ENCODE measurements at places on chromosomes 3 and 15.

DNA sequence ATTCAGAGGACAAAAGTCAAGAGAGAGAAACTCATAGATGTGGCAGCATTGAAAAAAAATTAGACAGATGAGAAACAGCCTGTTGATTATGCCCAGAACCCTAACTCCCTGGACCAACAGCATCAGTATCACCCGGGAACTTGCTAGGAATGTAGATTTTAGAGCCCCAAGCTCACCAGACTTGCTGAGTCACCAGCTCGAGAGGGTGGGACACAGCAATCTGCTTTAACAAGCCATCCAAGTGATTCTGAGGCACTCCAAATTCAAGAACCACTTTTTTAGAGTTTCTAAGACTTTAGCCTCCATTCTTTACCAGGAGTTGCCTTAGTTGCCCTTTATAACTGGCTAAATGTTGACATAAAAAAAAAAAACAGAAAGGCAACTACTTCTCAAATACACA lies 70.9 kb downstream of the CGGBP1 start:
- no peak for DNase-seq

GRCh38 chr3:52086976-52087663 lies 30.7 kb upstream of the DUSP7 start:
- no peak for DNase-seq

DNA sequence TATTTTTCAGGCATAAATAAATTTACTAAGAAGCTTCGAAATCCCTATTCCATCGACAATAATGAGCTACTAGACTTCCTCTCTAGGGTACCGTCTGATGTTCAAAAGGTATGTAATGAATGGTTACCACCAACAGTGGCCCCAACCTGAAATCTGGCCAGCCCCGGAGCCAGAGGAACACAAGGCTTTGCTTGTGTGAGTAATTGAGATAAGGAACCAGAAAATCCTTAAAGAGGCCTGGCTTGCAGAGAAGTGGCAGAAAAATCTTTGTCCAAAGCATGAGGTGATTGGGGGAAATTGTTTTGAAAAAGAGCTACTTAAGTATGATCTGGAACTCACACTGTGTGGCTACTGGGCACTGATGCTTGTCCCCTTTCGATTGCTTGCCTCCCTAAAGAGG lies 245.3 kb downstream of the MCTP2 start:
- no peak for DNase-seq

DNA sequence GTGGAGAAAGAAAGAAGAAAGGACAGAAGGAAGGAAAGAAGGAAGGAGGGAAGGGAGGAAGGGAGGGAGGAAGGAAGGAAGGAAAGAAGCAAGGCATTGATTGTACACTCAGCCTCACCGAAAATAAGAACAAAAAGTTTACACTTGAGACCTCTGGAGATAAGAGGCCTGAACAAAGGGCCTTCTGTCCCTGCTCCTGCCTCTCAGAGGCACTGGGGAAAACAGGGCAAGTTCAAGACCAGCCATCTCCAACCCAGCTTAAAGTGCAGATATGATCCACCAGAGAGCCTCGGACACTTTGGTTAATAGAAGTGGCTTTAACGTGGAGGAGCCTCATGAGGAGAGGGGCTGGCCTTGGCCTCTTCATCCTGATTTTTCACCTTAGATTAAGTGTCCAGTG lies 582.9 kb upstream of the PPP2R3A start:
- DNase-seq, result no peak

- no peak for DNase-seq
Measured at GRCh38 chr15:31571676-31572075, 245.0 kb downstream of the KLF13 start.

GRCh38 chr15:70569714-70570231 lies 193.6 kb downstream of the UACA start:
- DNase-seq, result no peak

- no peak for DNase-seq
Measured at GRCh38 chr15:22968366-22968765, 11.8 kb downstream of the CYFIP1 start.

- DNase-seq, result no peak
Measured at GRCh38 chr3:79491029-79491641, 276.7 kb downstream of the ROBO1 start.

DNA sequence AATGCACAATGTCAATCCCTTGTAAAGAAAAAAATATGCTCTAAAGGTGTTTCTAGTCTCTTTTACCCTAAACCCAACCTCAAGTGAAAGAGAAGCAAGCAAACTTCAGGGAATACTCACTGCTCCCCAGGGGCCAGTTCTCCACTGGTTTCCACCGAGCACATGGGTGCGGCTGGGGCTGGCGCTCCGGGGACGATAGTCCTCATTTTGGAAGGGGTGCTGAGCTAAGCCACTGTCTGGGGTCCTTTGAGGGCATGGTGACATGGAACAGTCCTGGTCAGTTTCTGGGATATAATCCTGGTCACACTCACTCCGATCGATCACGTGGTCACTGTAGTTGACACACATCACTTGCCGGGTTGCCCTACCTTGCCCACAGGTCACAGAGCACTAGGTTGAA lies 86.0 kb downstream of the ADAMTS9 start:
- no peak for DNase-seq

DNA sequence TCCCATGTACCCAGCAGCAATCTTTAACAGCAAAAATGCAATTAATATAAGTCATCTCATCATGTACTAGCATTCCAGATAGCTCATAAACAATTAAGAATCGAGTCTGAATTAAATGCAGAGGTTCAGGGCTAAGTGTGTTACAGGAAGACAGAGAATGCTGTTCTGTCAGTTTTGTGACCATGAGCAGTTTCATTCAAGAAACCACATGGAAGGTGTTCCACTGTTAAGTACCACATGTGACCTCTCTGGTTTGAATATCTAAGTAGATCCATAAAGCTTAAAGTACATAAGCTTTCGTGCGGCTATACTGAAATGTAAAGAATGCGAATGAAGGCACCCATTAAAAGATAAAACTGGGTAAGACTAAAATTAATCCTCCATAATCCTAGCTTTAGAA lies 272.3 kb downstream of the IL5RA start:
- no peak for DNase-seq

DNA sequence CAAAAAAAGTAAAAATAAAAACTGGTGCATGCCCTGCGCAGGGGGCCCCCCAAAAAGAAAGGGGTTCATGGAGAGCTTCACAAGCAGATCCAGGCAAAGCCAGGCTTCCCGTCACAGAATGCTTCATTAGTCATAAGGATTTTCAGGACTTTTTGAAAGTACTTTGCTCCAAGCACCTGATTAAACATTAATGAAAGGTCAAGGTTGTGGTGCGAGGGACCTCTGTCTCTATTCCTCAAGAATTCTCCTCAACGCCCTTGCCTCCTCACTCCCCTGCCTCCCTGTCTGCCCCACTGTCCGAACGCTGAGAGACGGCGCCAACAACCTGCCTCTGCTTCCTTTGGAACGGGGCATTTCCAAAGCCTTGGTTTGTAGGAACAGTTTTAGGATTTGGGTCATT lies 240.1 kb upstream of the IGF1R start:
- no peak for DNase-seq

DNA sequence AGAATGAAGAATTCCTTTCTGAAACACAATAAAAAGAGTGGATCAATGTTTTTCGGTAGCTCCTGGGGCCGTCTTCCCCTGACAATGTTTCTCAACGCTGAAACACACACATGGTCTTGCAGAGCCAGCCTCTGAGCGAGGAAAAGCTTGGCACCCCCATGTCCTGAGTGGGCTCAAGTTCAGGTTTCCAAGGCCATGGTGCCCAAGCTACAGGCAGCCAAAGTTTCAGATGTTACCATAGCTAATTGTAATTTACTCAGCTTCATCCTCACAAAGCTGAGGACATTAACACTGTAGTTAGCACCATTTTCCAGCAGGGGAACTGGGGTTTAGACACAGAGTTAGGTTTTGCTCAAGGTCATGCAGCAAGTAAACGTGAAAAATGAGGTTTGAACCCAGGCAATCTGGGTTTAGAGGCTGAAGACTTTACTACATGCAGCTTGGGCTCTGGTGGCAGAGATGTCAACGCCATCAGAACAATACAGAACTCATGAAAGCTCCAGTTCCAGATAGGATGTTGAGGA lies 199.1 kb downstream of the TJP1 start:
- DNase-seq, result no peak

DNA sequence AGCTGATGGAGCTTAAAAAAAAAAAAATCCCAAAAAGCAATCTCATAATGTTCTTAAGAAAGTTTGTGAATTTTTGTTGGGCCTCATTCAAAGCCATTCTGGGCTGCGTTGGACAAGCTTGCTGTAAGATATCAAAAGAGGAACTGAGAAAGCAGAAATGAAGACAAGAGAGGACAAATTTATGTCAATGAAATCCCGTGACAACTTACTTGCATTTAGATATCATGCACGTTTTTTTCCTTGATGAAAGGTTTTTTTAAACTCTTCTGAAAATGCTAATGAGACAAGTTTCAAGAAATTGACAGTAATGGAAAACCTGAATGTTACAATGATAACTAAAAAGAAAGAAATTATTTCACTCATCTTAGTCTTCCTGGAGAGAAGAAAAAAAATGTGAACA lies 662.9 kb downstream of the SQOR start:
- DNase-seq, result no peak

DNA sequence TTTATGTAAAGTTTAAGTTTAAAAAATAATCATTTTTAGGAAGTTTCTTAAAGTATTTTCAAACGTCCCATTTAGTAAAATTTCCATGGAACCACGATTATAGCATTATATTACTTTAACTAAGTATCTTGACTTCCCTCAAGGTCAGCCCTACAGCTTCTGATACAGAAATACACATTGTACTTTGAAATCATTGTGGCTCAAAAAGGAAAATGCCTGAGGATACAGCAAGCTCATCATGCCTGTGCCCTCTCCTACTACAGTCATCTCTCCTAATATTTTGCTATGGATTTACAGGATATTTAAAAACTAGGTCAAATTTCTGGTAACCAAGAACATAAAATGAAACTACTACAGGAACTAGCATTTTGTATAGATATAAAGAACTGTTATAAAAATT lies 51.8 kb downstream of the GBE1 start:
- no peak for DNase-seq

- DNase-seq, result no peak
Measured at GRCh38 chr3:144380849-144381248, 409.2 kb downstream of the DIPK2A start.

DNA sequence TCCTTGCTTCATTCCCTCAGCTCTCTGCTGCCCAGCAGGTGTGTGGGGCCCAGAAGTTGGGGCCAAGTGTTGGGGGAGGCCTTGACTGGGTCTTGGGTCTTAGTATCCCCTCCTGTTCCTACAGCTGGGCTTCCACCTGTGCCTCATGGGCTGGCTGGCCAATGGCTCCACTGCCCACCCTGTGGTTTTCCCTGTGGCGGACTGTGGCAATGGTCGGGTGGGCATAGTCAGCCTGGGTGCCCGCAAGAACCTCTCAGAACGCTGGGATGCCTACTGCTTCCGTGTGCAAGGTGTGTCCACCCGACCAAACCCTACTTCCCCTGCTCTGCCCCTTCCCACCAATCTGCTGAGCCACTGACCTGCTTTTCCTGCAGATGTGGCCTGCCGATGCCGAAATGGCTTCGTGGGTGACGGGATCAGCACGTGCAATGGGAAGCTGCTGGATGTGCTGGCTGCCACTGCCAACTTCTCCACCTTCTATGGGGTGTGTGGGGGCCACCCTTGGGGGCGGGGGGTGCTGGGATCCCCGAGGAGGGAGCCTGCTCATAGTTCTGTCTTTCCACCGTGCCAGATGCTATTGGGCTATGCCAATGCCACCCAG lies 10.9 kb downstream of the NT5DC2 start:
- DNase-seq, result no peak

GRCh38 chr3:14513566-14514322 lies 26.4 kb downstream of the GRIP2 start:
- no peak for DNase-seq
